ENCODE measurements at places on chromosomes 7 and 10.
A peak's percentile ranks its signal among the peaks of the same experiment; 100 is the strongest.

DNA sequence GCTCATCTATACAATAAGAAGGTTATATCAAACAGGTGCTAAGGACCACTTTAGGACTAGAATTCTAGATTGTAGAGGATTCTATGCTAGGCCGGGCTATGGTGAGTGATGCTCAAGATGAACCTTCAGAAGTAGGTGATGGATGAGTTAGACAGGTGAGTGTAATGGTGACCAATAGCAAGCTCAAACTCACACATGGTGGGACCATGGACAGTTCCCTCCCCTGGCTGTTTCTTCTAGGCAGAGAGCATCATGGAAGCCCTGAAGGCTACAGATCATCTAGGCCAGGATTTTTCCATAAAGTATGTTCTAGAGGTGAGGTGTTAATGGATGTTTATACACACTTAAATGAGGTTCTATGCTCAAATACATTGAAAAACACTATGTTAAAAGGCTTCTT lies 162.2 kb upstream of the WDR11 start:
- DNase-seq = no peak

DNA sequence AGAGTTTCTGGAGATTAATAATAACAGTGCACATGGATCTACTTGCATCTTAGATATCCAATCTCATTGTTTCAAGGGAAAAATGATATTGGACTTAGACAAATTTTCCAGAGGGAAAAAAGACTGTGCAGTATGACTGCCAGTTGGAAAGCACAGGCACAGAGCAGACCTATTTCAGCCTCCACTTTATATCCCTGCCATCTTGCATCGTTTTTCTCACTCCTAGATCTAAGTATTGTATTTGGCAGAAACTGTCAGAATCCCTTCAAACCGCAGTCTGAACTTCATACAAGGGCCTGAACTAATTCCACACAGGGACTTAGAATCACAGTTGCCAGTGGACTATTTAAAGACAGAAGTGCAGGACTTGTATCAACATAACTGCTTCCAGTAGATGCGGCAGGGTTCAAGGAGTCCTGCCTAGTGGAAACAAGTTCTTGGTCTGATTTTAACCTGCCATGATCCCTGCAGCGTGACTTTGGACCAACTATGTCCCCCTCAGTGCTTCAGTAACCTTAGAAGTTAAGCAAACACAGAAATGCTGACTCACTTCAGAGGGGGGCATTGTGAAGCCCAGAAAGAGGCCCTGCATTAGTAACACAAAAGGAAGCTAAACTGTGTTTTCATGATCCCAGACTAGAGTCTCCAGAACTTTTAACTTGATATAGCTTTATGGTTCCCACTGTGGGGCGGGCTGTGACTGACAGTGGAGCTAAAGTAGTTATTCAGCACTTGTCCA lies 95.7 kb upstream of the PALS2 start:
- no peak for DNase-seq

DNA sequence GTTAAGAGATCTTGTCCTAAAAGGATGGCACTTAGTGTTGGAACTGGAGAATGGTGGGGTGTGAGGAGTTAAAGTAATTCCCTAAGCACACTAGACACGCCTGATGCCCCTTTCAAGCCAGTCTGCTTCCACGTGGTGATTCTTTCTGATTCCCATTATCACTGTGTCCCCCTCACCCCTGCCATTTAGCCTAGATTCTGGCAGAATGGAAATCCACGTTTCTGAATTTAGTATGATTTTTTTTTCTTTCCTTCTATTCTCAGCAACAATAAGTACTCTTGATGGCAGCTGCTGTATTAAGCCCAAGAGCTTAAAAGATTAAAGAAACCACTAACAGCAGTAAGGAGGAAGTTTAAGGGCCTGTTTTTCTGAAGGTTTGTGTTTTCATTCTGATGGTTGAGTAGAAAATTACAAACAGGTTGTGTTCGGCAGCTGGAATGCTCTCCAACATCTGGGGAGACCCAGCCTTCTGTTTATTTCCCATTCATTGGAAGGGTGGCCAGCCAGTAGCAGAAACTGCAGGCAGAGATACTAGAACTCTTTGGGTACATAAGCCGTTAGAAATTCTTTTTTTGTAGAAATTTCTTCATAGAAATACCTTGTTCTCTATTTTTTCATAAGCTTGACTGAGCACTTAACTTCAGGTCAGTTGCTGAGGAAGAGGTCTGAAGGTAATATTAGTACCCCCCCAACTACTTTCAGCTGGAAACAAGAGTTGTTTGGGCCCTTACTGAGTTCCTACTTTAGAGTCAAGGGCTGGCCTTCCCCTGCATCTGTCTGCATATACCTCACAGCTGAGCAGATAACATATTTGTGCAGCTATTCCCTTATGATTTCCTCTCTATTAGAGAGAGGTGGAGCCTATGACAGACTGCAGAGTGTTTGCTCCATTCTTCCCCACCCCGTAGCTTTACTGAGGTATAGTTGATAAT lies 355.1 kb downstream of the AUTS2 start:
- peak; percentile 66 for DNase-seq

GRCh38 chr10:110355141-110355831 lies 50.6 kb upstream of the SMNDC1 start:
- no peak for DNase-seq

GRCh38 chr7:112086496-112087254 lies 119.5 kb downstream of the DOCK4 start:
- no peak for DNase-seq

Measured in NCI-H524 (cell line).